Mesenchymal stem cell (in vitro differentiated cells and primary cell): ENCODE measurements at places on chromosomes 7 and 10.
A peak's percentile ranks its signal among the peaks of the same experiment; 100 is the strongest.

DNA sequence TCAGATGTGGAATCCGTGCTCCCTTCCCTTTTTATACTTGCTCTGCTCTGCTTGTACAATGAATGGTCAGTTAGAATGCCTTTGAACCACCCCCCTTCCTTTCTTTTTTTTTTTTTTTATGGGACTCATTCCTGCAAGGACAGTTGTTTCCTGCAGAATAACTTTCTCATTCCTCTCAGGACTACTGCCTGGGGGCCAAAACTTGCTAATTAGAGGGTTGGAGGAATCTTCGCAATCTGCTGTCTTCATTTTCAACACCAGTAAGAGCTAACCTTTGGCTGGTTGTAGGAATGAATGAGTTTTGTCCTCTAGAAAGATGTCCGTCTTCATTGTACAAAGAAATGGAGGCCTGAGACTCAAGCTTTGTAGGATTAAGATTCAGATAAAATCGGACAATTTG is 868.1 kb downstream of the LRMDA start:
- no peak for DNase-seq

DNA sequence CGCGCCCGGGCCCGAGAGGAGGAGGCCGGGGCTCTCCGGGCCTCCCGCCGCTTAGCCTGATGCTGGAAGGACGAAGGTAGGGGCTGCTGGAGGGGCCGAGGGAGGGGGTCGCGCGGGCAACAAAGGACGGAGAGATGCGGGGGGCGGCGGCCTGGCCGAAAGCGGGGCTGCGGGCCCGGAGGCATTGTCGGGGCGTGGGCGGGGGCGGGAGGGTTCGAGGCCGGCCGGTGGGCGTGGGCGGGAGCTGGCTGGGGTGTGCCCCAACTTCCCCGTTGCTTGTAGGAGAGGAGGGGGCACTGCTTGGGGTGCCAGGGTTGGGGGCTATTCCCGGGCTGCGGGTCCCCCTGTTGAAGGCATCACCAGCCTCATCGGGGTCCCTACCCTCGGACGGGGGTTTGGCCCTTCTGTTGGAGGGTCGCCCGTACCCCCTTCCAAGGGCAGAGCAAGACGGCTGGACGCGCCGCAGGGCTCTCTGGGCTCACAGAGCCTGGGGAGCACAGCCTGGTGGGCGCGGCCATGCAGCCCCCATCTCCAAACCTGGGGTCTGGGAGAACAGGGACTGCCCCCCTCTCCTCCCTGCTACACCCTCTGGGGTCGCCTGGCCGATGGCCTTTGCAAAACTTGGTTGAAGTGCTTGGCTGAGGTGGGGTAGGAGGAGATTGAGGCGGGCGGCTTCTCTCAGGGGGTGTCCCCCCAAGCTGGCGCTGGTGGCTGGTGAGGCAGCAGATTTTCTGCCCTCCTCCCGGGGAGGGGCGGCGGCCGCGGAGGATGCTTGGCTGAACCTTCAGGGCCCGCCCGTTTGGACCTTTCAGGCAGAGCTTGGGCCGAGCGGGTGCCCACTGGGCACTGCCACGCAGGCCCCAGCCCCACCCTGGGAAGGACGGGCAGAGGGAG is 699 bp downstream of the CLIP2 start:
- no peak for DNase-seq

- no peak for DNase-seq
Observed at GRCh38 chr10:131145756-131146155, 165.8 kb downstream of the TCERG1L start.

DNA sequence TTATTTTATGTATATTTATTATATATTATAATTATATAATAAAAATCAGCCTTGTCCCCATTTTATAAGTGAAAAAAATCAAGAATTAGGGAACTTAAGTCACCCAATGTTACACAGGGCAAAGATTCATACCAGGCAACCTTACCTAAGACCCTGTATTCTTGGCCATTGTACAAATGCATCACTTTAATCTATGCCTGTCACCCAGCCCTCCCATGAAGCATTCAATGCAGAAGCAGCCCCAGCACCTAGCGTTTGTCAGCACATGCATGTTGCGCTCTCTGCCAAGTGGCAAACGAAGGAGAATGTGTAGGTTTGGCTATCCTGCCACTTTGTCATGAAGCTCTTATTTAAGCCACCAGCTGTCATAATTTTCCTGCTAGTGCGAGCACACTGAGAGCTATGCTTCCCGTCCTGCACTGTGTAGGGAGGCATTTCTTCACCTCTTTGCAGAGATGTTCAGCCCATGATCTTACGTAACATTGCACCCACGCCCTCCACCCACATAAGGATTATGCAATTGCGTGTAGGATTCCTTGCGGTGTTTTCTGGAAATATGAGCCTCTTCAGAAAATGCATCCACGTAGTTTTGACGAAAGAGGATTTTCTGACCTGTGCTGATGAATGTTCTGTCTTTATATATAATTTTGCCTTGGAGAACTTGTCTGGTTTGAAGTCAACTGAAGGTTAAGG is 7.7 kb upstream of the COBL start:
- DNase-seq: no peak

- DNase-seq: peak; percentile 45
Observed at GRCh38 chr10:99730026-99730425, 1.9 kb downstream of the COX15 start.

DNA sequence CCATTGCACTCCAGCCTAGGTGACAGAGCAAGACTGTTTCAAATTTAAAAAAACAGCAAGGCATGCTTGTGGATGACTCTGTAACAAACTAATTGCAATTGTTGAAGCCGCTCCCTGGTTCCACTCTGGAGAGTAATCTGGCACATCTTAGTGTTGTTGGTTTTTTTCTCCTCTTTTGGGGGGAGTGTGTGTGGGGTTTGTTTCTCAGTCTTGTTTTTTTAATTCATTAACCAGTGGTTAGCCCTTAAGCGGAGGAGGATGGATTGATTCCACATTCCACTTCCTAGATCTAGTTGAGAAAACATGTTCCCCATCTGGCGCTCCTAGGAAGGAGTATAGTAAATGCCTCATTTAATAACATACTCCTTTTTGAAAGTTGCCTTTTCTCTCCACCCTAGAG is 8.6 kb upstream of the ZNF713 start:
- no peak for DNase-seq

DNA sequence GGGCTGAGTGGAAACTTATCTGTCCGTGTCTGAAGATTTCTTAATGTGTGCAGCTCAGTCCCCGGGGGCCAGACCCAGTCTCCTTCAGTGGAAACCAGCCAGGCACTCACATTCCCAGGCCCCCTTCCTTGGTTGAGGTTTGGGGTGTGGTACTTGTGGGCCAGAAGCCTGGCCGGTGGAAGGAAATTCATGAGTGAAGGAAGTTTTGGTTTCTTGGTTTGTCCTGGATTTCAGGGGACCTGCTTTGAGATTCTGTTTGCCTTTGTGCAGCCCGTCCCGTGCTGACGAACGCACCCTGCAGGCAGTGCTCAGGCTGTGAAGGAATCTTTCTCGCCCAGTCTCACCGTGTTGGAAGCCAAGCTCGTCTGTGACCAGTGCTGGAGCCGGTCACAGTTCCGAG is 2.9 kb downstream of the INPP5A start:
- peak; percentile 38 for DNase-seq

- DNase-seq: no peak
Observed at GRCh38 chr7:156897673-156898072, 4.7 kb upstream of the LMBR1 start.
